ENCODE measurements at places on chromosomes 6 and 20.
A peak's percentile ranks its signal among the peaks of the same experiment; 100 is the strongest.

DNA sequence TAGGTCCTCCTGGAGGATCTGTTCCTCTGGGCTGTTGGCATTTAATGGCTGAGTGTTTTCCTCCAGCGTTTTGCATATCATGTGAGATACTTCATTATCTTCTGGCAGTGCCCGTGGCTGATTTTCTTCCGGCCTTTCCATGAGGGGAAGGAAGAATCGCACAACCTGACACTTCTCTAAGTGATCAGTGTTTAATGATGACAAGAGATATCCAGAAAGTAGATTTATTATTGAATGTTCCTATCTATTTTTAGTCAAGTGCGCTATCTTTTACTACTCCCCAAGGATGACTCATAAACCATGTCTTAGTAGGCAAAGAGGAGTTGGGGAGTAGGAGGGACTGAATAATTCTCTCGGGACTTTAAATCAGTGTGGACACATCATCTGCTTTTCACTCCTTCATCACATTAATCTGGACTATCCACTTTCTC, 149.7 kb downstream of the PLCB4 start:
- peak; percentile 89 for DNase-seq

DNA sequence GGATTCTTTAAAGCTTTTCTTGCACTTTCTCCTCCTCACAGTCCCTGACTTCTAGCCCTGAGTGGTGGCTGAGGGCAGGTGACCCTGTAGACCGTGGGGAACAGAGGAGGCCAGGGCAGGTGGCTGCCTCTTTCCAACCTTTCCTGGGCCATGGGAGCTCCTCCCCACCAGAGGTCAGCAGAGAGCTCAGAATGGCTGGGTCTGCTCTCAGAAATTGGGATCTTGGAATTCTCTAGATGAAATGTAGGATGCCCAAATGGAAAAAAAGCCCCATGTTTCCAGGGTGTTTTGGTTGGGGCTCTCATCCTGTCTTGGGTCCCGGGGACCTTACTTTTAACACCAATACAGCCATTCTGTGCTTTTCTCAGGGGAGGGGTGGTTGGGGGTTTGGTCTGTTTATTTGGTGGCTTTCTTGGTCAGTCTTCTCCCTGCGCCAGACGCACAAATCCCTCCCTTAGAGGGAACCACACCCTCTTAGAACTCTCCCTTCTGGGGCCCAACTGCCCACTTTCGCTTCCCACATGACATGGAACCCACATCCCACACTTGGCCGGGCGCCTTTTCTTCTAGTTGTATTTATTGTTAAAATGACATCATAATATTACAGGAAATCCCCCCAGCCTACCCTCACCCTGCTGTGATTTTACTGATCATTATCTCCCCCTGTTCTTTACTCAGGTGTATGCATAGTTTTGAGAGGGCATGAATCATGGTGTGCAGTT, 17.9 kb downstream of the GNAS start:
- peak; percentile 61 for DNase-seq

DNA sequence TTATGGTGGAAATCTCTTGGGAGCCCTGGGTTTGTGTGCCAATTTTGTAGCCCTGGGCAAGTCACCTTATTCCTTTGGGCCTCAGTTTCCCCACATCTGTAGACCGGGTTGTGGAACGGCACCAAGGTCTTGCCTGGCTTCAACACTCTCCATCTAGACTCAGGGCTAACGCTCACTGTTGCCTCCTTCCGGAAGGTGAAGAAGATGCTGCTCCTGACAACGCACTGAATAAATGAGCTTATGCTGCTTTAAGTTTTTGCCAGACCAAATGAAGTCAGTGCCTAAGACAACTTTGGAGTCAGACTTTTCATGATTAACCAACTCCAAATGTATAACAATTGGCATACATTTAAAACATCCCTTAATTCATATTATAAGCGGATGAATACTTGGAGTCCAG, 53.1 kb downstream of the PSMG4 start:
- no peak for DNase-seq

GRCh38 chr6:134117409-134117808, 65.0 kb upstream of the SLC2A12 start:
- DNase-seq: no peak

DNA sequence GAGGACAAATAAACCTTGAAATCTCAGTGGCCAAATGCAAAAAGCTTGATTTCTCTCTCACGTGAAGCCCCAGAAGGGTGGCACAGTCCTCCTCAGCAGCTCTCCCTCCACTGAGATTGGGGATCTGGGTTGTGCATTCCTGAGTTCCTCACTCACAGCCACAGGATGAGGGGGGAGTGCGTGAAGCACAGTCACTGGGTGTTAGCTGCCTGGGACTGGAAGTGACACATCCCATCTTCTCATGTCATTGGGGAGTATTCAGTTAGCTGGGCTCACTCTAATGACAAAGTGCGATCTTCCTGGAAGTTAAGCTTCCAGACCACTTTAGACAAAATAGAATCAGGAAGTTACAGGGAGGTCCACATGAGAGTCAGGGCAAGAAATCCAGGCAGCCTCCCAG, 192.2 kb upstream of the LRFN2 start:
- DNase-seq: peak; percentile 90

- no peak for DNase-seq
These were observed 873.0 kb downstream of the KIF16B start for GRCh38 chr20:15700147-15700765.

- no peak for DNase-seq
These were observed 216.2 kb downstream of the TRDN start for GRCh38 chr6:123420512-123420911.

DNA sequence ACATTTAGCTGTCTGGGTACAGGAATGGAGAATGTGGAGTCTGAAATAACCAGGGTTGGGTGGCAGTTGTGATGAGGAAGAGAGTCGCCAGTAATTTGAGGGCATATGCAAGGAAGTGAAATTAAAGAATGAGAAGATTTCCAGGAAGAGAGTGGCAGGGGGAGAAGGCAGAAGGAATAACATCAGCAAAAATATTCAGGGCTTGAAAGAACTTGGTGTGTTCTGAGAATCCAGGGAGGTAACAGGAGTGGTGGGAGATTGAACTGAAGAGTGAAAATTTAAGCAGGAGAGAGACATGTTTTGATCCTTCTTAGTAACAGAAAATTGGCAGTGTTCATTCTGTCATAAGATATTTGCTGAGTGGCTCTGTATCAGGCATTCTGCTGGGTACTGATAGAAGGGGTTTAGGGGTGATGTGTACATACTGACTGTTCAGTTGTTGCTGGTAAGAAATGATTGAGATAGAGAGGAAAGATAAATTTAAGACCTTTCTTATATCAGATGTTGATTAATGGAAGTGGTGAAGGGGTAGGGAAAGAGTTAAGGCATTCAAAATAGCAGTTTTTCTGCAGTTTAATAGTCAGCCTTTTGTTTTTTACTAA, 54.7 kb downstream of the PHF20 start:
- DNase-seq: no peak

DNA sequence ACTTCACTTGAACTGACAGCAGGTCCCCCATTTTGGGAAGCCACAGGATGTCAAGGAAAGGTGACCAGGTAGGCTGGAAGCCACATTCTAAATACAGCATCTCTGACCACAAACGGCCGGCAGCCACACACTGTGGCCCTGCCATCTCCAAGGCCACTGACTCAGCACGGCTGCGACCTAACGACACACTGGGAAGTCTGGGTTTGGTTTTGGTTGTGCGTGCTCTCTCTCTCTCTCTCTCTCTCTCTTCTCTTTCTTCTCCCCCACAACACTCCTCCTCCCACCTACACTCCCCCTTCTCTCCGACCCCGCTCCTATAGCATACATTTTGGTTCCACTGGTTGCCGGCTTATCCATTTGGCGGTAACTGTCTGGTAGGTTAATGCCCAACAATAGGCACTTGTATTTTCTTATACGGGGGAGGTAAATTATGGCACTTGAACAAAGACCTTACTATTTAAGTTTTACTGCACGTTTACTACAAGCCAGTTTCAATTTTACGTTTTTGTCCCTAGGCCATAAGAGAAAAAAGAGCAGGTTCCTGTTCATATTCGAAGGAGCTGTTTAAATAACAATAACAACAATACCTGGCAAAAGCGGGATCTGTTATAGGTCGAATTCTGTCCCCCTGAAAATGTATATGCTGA, 103.6 kb downstream of the GMDS start:
- DNase-seq: no peak

Data from A172 (cell line).